ENCODE measurements at places on chromosomes 3 and 15. TPM values are rescaled to one million over a fixed set of nuclear protein-coding genes. Genes with fewer than 3 reads are reported as not detected.
A peak's percentile ranks its signal among the peaks of the same experiment; 100 is the strongest.

DNA sequence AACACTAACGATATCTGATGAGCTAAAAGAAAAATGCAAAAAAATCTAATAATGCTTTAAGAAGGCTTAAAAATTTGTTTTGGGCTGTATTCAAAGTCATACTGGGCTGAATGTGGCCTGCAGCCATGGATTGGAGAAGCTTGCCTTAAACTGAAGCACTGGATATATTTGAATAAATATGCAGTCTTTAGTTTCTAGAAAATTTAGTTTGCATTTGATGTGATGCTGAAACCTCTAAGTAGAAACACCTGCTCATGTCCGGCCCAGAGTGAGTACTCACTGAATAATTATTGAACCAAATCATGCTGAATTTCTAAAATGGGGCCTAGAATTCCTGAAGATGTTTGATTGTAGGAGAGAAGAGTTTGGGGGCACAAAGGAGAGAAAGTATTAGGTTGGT, 43.9 kb downstream of the ABHD5 start:
- no peaks in the 10 kb centered on the region for H3K27me3 ChIP-seq
- no peak for DNase-seq
- H3K4me1 ChIP-seq = no peaks in the 10 kb centered on the region
- no peak overlapping the region for H3K4me3 ChIP-seq
- H3K36me3 ChIP-seq = no peaks in the 10 kb centered on the region
- H3K27ac ChIP-seq = peak overlapping the region; percentile 1

DNA sequence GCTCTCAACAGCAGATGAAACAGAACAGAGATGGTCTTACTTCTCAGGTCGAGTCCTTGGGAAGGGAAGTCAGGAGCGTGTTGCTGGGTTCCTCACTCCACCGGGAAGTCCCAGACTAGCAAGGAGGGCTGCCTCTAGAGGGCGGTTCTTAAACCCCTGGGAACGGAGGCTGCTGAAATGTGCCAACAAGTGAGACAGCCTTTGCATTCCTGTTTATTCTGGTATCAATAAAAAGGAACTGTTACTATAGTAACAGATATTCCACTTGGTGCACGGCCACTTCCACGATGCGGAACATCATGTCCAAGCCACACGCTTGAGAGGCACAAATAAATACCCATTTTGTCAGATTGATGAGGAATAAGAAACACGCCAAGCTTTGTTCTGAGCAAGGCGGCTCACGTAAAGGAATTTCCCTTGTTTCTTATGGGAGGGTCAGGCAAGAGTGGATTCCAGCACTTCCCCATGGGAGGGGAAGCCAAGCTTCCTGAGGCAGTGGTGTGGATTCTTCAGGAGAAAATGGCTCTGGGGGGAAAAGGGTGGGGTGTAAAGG, at the start of gene FAM107A:
Gene FAM107A (minus strand): TSS at position 123 of the 553 bp plus-strand sequence. CDS start 7,531 bp downstream, outside the sequence.
- no peak for DNase-seq
- peaks cover 13% of the 10 kb centered on the region for H3K27me3 ChIP-seq
- no peak within 1 kb of the TSS for H3K4me3 ChIP-seq
- H3K4me1 ChIP-seq = no peaks in the 10 kb centered on the region

DNA sequence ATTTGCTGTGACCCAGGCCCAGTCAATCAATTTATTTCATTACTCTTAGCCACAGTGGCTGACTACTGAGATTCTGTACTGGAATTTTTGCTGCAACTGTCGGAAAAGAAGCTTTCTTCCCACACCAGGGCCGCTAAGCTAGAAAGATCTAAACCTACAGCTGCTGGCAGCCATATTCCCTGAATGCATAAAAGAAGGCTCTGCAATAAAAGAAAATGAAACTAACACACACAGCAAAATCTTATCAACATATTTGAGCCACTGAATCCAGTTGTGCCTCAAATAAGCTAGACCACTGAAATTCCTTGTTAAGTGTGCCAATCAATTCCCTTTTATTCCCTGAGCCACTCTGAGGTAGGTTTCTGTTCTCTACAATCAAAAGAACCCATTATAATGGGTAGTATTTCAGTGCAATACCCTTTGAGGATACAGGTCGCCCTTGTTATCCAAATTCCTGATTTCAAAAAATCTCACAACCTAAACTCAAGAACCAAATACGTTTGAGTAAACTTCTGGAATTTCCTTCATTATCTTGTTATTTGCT, 60.3 kb downstream of the MYO9A start:
- no peaks in the 10 kb centered on the region for H3K36me3 ChIP-seq
- peaks cover 21% of the 10 kb centered on the region for H3K4me1 ChIP-seq

DNA sequence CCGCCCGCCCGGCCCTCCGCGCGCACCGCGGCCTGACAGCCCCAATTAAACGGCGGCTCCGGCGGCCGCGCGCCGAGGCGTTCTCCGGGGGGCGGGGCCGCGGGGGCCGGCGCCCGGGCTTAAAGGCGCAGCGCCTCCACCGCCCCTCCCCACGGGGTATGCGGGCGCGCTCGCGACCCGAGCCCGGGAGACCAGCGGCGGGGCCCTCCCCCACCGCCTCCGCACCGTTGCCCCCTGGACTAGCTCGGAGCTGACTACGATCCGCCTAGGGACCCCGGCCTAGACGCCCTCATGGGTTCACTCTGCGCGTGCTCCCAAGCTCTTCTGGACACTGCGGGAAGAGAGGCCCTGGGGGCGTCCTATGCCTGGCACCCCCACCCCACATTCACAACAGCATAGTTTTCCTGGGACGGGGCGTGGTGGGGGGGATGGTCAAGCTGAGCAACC, at the start of gene DUSP7:
Gene DUSP7 (minus strand): TSS at position 51 of the 447 bp plus-strand sequence. CDS start 205 bp downstream, outside the sequence.
- H3K36me3 ChIP-seq = no peaks in the 10 kb centered on the region
- H3K4me3 ChIP-seq = peak within 1 kb of the TSS; percentile 91

Gene PRR23B
- polyA plus RNA-seq = not detected

All from naive B cell (primary cell).